Gastroesophageal sphincter (tissue), 4 donors: ENCODE measurements at places on chromosomes 13 and 19.

- ATAC-seq, result no peak
Observed at GRCh38 chr13:48072304-48072703, 22.6 kb downstream of the MED4 start.

DNA sequence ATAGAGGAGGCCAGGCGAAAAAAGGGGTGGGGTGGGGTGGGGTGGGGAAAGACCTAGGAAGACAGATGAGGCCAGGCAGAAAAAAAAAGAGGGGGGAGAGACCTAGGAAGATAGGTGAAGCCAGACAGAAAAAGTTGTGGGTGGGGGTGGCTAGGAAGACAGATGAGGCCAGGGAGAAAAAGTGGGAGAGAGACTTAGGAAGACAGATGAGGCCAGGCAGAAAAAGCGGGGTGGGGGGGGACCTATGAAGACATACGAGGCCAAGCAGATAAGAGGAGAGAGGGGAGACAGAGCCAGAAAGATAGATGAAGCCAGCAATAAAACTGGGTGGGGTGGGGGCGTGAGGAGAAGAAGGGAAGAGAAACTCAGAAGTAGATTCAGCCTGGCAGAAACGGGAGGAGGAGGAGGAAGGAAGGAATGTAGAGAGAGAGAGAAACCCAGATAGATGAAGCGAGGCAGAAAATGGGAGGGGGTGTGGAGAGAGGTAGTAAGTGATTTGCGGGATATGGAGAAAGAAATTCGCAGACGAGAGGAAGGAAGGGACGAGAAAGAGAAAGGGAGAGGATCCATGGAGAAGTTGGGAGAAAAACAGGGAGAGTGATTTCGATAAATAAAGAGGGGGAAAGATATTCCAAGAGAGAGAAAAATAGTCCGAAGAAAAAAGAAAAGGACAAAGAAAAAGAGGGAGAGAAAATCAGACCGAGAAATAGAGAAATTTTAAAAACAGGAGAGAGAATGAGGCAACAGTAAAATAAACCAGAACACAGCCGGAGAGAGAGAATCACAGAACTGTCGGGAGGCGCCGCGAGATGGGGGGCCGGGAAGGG lies 12.2 kb upstream of the CACNG6 start:
- ATAC-seq, result no peak

GRCh38 chr19:33407716-33408115 lies 34.2 kb downstream of the CEBPG start:
- no peak for ATAC-seq

DNA sequence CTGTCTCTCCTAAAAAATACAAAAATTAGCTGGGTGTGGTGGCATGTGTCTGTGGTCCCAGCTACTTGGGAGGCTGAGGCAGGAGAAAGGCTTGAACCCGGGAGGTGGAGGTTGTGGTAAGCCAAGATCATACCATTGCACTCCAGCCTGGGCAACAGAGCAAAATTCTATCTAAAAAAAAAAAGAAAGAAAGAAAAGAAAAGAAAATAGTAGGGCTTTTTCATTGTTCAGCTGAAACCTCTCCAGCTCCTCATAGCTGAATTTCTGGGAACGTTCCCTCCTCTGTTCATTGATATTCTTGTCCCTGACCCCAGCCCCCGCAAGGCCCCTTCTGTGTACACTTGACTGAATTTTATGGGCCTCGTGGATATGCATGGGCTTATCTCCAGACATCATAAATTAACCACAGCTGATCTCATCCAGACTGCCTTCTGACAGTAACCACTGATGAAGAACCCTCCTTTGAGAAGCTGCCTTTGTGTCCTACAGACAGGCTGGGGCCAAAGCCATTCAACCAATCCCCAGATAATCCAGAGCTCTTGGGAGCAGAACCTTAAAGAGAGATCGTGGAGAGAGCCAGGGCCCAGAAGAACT lies at the start of gene ELSPBP1:
Gene ELSPBP1 (plus strand): TSS at position 424 of the 594 bp plus-strand sequence. CDS start 14,036 bp downstream, outside the sequence.
- ATAC-seq, result no peak

- no peak for ATAC-seq
Observed at GRCh38 chr19:39832341-39833083, 1.4 kb downstream of the DYRK1B start.

DNA sequence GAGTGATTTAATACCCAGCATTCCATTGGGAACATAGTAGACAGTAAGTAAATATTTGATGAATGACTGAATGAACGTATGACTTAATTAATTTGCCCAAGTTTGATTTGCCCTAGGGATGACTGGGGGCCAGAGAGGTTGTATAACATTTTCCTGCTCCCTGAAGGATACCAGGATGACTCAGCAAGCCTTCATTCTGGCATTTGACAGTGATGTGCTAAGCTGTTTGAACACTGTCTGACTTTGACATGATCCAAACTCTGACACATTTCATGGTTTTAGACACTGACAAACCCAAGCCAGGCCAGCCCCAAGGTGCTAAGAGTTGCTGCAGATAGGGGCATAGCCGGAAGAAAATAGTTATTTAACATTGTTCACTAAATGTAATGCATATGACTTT lies 53.4 kb upstream of the KLF12 start:
- ATAC-seq, result no peak
